HepG2 (cell line): ENCODE measurements at places on chromosomes 4 and X. TPM values are rescaled to one million over a fixed set of nuclear protein-coding genes. Genes with fewer than 3 reads are reported as not detected.

Gene SHROOM4
- 0.05 and 0.08 TPM in 2 replicates for polyA plus RNA-seq

Gene CCDC110
- not detected in 2 replicates for polyA plus RNA-seq

DNA sequence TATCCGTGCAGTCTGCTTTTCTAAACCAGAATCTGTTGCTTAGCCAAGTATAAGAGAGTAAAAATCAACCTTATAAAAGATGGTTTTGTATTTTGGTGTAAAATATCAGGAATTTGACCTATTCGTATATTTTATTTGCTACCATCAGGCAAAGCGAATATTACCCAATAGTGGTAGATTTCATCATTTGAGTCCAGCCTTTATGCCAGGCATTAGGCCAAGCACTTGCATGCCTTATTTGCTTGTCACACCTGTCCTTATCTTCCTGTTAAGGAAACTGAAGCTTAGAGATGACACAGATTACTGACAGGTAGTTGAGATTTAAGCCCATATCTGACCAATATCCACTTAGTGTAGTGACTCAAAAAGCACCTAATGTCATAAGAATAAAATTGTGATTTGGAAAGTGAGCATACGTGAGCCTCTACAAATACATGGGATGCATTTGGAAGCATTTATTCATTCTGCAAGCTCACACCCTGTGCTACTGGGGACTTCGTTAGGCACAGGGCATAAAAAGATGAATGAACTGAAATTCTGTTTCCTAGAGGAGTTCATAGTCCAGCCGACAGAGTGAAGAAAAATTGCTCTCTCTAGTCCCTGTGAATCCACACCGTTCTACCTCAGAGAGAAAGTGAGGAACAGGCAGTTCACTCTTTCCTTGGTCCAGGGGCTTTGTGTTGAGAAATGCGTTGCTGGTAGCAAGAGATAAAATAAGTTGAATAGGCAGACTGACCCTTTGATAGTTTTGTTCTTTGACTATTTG, 2.3 kb upstream of the RNF212 start:
- no peak for DNase-seq

GRCh38 chrX:50067435-50068284, 133.1 kb downstream of the AKAP4 start:
- DNase-seq, result peak; percentile 66

GRCh38 chr4:25817059-25817681, 45.6 kb downstream of the SEL1L3 start:
- no peak for DNase-seq

- no peak for DNase-seq
These were observed 162.5 kb upstream of the CASK start for GRCh38 chrX:42085836-42086235.

DNA sequence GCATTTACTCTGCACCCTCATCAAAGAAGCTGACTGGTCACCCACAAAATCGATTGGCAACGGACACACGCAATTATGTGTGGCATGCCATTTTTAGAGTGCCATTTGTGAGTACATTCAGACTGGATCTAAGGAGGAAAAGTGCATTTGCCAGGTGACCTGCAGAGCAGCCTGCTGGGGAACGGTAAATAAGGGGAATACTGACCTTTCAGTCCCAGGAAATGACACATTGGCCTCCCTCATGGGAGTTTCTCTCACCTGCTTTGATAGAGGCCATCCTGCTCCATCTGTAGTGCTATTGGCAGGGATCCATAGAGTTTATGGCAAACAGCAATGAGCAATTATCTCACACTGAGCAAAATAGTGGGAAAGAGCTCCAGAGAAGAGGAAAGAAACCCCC, 127.8 kb downstream of the DDX53 start:
- DNase-seq, result no peak

- DNase-seq, result peak; percentile 5
These were observed 181.0 kb upstream of the KCNIP4 start for GRCh38 chr4:22129454-22130029.

DNA sequence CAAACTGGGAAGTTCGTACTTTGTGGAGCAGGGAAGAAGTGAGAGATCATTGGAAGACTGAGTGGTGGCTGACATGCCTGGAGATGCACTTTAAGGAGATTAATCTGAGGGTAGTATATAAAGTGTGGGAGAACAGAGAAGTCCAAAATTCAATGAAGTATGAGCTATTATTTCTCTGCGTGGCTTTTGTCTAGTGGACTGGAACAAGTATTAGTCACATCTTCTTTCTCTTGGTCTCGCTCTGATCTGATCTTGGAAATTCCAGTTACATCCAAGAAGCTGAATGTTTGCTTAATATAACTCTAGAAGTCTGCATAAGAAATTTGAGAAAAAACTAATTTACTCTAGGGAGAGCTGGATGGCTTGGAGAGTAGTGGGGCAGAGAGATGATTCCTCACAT, 64.8 kb upstream of the NR0B1 start:
- no peak for DNase-seq

DNA sequence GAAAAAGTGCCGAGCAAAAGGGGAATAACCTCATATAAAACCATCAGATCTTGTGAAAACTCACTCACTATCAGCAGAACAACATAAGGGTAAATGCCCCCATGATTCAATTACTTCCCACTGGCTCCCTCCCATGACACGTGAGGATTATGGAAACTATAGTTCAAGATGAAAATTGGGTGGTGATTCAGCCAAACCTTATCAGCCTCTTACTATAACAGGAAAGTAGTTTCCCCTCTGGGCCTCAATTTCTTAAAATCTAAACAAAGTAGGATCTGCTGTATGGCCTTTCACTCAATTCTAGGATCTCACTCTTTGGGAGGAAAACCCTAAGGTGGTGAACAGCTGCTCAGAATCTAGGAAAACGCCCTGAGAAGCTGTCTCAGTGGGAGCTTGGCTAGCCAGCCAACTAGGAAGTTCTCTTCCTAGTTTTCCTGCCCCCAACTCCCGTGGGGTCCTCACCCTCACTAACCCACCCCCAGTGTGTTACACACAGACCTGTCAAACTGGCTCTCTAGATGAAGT, 1017.1 kb upstream of the HS3ST1 start:
- no peak for DNase-seq
